ENCODE measurements at places on chromosomes 1 and 21.

DNA sequence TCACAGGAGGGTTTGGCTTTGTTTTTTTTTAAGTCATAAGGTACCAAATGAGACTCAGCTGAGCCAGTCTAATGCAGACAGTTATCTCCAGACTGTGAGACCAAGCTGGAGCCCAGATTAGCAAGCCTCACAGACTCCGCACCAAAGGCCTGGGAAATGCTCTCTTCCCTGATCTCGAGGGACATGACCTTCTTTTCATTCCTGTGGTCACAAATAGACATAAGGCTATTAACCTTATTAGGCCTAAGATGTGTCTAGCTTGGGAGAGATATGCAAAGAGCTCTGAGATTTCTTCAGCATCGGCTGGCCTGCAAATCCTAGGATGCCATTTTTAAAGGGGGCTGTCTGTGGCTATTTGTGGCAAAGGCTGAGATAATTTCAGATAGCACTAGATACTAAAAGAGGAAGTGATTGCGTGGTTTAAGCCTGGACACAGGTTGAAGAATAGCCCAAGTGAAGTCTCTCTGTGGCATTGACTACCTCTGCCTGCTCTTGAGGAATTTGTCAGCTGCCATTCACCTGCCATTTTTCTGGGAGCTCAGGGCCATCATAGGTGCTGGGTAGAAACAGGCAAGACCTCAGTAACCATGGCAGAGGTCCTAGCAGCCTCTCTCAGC is 301.3 kb downstream of the SIPA1L2 start:
- no peak for DNase-seq

DNA sequence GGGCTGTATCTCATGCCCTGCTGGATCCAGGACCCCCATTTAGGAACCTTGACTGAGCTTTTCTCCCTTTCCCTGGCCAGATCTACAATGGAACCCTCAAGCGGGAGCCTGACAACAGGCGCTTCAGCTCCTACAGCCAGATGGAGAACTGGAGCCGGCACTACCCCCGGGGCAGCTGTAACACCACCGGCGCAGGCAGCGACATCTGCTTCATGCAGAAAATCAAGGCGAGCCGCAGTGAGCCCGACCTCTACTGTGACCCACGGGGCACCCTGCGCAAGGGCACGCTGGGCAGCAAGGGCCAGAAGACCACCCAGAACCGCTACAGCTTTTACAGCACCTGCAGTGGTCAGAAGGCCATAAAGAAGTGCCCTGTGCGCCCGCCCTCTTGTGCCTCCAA is 29.8 kb downstream of the PKP1 start:
- no peak for DNase-seq

DNA sequence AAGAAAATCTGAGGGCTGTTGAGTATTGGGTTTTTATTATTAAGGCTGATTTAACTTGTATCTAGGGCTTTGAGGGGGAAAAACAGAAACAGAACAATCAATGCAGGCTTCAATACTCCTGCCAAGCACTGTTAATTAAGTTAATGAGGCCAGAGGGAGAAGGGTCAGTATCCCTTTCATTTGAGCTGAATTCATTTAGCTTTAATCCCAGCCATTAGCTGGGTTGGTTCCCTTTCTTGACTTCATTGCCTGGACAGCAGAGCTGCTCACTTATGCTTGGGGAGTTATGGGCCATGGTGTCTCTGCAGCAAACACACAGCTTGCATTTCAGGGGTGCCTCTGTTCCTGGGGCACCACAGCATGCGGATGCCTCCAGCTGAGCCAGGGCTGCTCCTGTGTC is 16.3 kb downstream of the TLR5 start:
- DNase-seq = no peak

DNA sequence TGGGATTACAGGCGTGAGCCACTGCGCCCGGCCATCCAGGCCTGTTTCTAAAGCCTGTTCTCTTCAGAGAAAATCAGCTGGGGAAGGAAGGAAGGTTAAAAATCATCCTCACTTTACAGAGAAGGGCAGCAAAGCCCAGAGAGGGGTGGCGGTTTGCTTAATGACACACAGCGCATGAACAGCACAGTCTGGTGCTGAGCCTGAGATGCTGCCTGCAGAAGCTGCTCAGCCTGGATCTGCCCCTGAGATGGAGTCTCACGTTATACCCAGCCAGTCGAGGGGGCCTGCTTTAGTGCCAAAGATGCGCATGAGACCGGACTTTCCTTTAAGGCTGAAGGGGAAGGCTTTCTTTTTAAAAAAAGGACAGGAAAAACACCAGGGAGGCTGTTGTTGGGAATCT is 21.3 kb downstream of the HTR6 start:
- no peak for DNase-seq
